ENCODE measurements at places on chromosomes 3 and 15.

- no peak for DNase-seq
Measured at GRCh38 chr15:69685512-69686452, 233.2 kb downstream of the RPLP1 start.

GRCh38 chr3:112136959-112137693 is 4.1 kb upstream of the GCSAM start:
- no peak for DNase-seq

DNA sequence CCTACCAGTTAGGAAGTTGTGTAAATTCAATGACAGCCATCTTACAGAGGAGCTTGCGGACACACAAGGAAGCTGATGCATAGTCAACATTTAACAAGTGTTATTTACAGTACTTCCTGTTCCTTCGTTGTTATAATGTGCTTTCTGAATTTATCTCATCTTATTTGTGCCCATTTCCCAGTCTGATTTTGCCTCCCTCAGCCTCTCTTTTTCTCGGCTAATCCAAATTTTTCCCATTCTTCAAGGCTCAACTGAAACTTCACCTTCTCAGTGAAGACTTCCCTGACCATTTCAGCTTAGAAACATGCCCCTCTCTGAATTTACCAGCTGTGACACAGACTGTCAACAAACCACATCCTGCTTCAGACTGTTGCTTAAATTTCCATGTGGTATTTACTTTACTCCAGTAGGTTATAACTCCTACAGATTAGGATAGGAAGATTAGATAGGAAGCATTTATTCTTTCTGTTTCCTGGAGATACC is 55.7 kb upstream of the CP start:
- peak; percentile 60 for DNase-seq

- DNase-seq = no peak
Measured at GRCh38 chr15:101048176-101048575, 129.0 kb downstream of the LRRK1 start.

DNA sequence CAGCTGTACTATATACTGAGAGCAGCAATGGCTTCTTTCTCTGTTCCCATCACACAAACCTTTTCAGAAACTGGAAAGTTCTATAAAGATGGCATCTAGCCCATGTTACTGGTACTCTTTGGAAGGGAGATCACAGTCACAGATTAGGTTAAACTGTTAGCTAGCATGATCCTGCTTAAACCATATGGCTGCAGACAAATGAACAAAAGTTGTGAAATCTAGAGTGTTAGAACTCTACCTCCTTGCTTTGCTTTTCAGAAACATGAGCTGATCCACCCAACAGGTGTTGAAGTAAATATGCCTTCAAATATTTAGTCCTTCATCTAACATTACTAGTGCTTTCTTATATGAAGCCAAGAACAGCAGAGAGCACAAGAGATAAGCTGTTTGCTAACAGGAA is 102.6 kb downstream of the SNRK start:
- DNase-seq = no peak

DNA sequence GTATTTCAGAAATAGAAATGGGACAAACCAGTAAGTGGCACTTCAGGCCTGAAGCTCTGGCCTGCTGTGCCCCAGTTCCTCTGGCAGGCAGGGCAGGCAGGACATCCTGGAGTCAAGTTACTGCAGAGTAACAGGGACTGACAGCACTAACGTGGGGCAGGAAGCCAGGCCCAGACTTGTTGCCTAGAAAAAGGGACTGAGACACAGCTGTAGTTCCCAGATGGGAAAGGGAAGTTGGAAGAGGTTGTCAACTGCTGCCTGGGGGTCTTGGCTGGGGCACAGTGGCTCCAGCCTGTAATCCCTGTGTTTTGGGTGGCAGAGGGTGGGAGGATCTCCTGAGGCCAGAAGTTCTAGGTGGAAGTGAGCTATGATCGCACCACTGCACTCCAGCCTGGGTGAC is 171.9 kb downstream of the FMN1 start:
- peak; percentile 19 for DNase-seq

DNA sequence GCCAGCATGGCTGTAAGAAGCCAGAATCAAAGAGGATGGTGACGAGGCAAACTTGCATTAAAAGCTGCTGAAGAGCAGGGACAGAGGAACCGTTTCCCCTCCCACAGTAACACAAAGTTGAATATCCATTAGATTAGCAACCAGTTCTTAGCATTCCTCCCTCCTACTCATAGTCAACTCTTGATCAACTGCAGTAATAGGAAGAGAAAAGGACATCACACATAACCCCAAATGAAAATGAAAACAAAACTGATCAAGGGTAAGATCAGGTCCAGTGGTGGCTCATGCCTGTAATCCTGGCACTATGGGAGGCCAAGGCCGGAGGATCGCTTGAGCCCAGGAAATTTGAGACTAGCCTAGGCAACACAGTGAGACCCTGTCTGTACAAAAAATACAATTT is 165.2 kb downstream of the GREM1 start:
- no peak for DNase-seq

DNA sequence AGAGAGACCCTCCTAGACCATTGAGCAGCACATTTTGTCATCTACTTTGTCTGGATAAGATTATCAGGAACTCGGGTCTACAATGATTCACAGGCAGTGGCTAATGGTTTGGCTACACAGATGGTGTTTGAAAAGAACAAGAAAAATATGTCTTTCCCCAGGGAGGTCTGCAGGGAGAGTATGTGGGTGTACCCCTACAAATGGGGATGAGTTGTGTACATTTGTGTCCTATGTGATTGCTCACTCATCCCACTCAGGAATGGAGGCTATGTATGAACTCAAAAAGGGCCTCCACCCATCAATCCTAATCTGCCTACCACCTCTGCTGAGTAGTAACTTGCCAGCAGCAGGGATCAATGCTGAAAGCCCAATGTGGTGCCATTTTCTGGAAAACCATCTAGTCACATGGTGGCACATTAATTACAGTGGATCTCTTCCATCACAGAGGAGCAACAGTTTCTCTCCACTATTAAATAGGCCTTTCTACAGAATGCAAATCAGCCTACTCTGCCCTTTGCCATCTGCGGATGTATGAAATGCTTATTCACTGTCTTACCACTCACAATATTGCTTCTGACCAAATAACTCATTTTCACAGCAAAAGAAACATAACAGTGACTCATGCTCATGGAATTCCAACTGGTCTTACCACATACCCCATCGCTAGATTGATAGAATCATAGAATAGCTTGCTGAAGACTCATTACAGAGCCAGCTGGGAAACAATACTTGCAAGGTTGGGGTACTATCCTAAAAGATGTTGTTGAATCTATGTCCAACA is 48.3 kb upstream of the TRIM42 start:
- DNase-seq = peak; percentile 15

GRCh38 chr3:54232618-54233017 is 110.3 kb downstream of the CACNA2D3 start:
- DNase-seq = no peak

GRCh38 chr3:62942764-62943163 is 67.5 kb upstream of the CADPS start:
- no peak for DNase-seq

DNA sequence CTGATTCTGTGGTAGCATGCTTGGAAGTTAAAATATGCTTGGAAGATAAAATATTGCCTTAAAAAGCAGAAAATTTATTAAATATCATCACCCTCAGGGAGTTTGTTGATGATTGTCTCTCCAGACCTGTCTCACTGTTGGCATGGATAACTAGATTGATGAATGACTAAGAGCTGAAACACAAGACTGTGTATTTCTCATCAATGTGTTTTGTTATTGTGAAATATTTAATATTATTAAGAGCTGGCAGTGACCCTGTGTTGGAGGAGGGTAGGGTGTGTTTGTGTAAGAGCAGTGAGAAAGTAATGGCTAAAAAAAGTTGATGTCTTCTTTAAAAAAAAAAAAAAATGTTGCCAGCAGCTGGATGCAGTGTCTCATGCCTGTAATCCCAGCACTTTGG is 82.2 kb downstream of the ITPR1 start:
- no peak for DNase-seq
